ENCODE measurements at places on chromosomes 3 and 15.

DNA sequence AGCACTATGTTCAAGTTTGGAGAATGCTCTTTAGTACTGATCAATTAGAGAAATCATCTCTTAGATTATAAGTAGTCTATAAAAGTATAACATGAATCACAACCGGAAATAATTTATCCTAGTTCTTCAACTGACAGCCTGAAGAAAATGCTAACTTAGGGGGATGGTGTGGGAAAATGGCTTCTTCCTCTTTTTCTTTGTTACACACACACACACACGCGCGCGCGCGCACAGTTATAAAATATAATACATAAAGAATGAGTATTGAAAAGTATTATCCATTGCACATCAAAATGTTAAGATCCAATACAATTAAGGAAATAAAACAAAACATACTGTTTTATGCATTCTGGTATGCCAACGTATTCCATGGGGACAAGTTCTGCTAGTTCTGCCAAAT is 11.2 kb upstream of the GTF2A2 start:
- no peak for DNase-seq

- no peak for DNase-seq
Measured at GRCh38 chr3:171747223-171747920, 62.9 kb downstream of the PLD1 start.

DNA sequence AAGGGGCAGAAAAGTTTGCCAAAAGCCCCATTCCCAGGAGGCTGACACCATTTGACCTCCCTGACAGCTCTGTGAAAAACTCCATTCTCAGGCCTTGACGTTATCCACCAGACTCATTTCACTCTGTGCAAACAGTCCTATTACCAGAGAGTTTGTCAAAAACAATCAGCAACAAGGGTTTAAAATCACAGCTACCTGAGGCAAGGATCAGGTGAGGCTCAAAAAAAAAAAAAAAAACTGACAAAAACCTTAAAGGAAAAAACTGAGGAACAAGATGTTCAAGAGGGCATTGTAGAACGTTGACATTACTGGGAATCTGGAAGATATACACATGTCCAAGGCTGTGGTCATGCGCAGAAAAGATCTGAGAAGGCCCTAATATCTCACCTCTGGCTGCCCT is 11.4 kb downstream of the AVEN start:
- DNase-seq: no peak

GRCh38 chr3:194758716-194759115 is 73.0 kb downstream of the FAM43A start:
- no peak for DNase-seq

DNA sequence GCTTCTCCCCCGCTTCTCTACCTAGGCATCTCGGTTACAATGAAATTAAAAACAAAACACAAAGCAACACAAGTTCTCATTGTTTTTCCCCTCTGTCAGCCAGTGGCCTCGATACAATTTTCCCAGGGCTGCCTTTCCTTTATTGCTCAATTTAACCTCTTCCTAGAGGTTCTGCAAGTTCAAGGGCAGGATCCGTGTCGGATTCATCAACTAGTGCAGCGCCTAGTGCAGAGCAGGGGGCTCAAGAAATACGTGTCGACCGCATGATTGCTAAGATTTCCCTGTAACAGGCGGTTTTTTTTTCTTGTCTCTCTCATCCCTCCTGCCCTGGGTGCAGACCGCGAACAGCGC is 1.4 kb upstream of the BHLHE40 start:
- DNase-seq: peak; percentile 44

DNA sequence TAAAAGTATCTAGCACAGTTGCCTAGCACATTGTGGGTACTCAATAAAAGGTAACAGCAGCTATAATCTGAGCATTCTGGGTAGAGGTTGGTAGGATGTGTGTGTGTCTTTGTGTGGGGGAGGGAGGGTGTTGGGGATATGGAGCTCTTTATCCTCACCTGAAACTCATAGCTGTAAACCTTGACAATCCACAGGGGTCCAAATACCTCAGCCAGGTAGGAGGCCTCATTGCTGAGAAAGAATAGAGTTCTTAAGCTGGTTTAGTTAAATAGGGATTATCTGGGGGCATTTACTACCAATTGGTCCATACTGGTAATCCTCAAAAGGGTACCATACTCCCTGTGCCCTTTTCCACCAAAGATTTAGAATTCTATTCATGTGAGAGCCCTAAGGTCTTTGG is 3.9 kb downstream of the SERF2 start:
- no peak for DNase-seq

Data from activated CD4-positive, alpha-beta T cell treated with anti-CD3 and anti-CD28 coated beads for 4 hours (primary cell).